A549 treated with CORT108297 at 1 μM for 4 hours (cell line): ENCODE measurements at places on chromosomes 4 and X. TPM values are rescaled to one million over a fixed set of nuclear protein-coding genes. Genes with fewer than 3 reads are reported as not detected.

The EIF4E gene
- total RNA-seq, result 79.3 to 187 TPM (median 86.1 TPM) in 5 replicates

The NUP62CL gene
- total RNA-seq, result 13.2 to 17.3 TPM (median 14.8 TPM) in 5 replicates

The DCAF8L2 gene
- total RNA-seq, result not detected in 5 replicates

The QRFPR gene
- 0.07 to 0.08 TPM in 2 of 5 replicates, not detected in the others for total RNA-seq

The USP26 gene
- total RNA-seq, result not detected in 5 replicates
